ENCODE measurements at places on chromosomes 2 and 18.

GRCh38 chr18:3067722-3068121, 54.8 kb upstream of the LPIN2 start:
- peaks cover 3% of the 10 kb centered on the region for H3K4me1 ChIP-seq
- no peak overlapping the region for H3K4me3 ChIP-seq
- no peak overlapping the region for H3K27ac ChIP-seq

DNA sequence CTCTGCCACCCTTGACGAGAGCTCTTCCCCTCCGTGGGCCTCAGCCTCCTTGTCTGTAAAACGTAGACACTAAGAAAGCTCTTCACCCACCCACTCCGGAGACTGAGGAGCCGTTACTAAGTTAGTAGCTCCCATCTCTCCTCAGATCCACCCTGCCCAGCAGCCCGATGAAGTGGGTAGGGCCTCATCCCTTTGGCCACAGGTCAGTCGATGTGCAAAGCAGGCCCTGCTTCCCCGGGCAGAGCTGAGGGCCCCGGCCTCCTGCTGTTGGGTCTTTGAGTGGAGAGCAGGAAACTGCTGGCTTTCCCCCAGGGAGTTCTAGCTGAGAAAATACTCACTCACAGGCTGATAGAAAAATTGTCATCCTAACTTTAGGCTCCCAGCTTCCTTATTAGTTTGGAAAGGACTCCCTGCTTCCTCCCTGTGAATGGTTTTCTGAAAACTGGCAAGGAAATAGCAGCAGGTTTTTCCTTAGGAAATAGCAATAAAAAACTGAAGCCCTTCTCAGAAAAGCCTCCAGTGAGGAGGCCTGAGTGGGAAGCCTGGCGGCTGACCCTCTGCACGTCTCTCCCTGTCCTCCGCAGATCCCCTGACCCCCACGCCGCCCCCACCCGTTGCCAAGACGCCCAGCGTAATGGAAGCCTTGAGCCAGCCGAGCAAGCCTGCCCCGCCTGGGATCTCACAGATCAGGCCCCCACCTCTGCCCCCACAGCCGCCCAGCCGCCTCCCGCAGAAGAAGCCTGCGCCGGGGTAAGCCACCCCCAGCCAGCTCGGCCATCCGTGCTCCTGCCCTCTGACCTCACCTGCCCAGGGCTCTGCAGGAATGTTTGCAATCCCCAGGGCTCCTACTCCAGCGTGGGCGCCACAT, 30.2 kb downstream of the ITGB1BP1 start:
- no peaks in the 10 kb centered on the region for H3K27me3 ChIP-seq
- no peaks in the 10 kb centered on the region for H3K4me1 ChIP-seq
- H3K27ac ChIP-seq: no peak overlapping the region

- H3K27ac ChIP-seq: no peak overlapping the region
- no peaks in the 10 kb centered on the region for H3K36me3 ChIP-seq
- no peak for DNase-seq
- no peaks in the 10 kb centered on the region for H3K4me1 ChIP-seq
- no peaks in the 10 kb centered on the region for H3K27me3 ChIP-seq
Observed at GRCh38 chr2:134842930-134843490, 4.6 kb downstream of the ACMSD start.

- no peak for DNase-seq
- peak overlapping the region; percentile 69 for H3K27ac ChIP-seq
Observed at GRCh38 chr2:65366595-65367125, 65.7 kb downstream of the SPRED2 start.

DNA sequence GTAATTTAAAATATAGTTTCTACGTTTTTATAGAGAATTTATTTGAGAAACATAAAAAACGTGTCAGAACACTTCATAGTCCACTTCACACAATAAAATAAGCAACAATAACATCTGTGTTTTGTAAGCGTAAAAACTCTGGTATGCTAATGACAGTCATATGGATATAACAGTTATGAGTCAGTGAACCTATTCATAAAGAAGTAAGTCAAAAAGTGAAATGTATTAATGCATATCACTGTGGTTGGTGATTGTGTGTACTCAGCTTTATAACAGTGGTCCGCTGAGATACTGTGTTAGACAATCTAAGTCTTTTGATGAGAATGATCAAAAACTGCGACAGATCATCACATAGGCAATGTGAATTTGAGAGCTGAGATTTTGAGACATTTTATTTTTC, 153.2 kb downstream of the WDR7 start:
- no peaks in the 10 kb centered on the region for H3K36me3 ChIP-seq
- DNase-seq: no peak
- H3K27ac ChIP-seq: no peak overlapping the region
- no peaks in the 10 kb centered on the region for H3K4me1 ChIP-seq
- H3K4me3 ChIP-seq: no peak overlapping the region
- no peaks in the 10 kb centered on the region for H3K27me3 ChIP-seq

GRCh38 chr2:216787851-216788540, 71.9 kb downstream of the TNP1 start:
- DNase-seq: no peak
- no peak overlapping the region for H3K27ac ChIP-seq
- no peaks in the 10 kb centered on the region for H3K4me1 ChIP-seq
- H3K36me3 ChIP-seq: no peaks in the 10 kb centered on the region
- no peak overlapping the region for H3K4me3 ChIP-seq

GRCh38 chr2:10762651-10763460, 41.4 kb downstream of the ATP6V1C2 start:
- peak; percentile 68 for DNase-seq
- H3K36me3 ChIP-seq: no peaks in the 10 kb centered on the region
- no peak overlapping the region for H3K4me3 ChIP-seq

- peak overlapping the region; percentile 84 for H3K27ac ChIP-seq
- H3K4me3 ChIP-seq: no peak overlapping the region
- peak; percentile 59 for DNase-seq
- H3K27me3 ChIP-seq: no peaks in the 10 kb centered on the region
Observed at GRCh38 chr2:96245609-96246390, 20.0 kb downstream of the TMEM127 start.

- no peak for DNase-seq
- no peaks in the 10 kb centered on the region for H3K36me3 ChIP-seq
- H3K4me1 ChIP-seq: no peaks in the 10 kb centered on the region
- peaks cover 6% of the 10 kb centered on the region for H3K27me3 ChIP-seq
Observed at GRCh38 chr2:110865188-110865587, 132.8 kb downstream of the ACOXL start.

DNA sequence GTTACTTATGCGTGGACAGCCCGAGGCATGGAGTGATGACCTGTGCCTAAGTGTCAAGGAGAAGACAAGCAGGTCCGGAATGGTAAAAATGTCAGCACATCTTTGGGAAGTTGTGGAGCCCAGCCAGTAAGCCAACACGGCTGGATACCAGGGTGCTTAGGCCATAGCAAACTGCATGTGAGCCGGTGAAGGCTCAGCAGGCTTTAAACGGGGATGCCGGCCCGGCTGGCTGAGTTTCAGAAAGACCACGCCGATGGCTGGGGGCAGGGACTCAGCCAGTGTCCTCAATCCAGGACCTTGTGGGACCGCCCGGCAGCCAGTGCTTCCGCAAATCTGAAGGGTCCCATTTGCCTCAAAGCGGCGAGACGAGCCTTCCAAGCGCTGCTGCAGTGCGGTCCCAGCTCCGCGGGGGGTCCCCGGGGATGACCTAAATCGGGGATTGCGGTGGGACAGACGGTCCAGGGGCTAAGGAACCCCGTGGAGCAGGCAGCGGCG, 946 bp upstream of the AGAP1 start:
- no peaks in the 10 kb centered on the region for H3K36me3 ChIP-seq
- peaks cover 14% of the 10 kb centered on the region for H3K4me1 ChIP-seq
- peak overlapping the region; percentile 42 for H3K4me3 ChIP-seq
- peak overlapping the region; percentile 71 for H3K27ac ChIP-seq

DNA sequence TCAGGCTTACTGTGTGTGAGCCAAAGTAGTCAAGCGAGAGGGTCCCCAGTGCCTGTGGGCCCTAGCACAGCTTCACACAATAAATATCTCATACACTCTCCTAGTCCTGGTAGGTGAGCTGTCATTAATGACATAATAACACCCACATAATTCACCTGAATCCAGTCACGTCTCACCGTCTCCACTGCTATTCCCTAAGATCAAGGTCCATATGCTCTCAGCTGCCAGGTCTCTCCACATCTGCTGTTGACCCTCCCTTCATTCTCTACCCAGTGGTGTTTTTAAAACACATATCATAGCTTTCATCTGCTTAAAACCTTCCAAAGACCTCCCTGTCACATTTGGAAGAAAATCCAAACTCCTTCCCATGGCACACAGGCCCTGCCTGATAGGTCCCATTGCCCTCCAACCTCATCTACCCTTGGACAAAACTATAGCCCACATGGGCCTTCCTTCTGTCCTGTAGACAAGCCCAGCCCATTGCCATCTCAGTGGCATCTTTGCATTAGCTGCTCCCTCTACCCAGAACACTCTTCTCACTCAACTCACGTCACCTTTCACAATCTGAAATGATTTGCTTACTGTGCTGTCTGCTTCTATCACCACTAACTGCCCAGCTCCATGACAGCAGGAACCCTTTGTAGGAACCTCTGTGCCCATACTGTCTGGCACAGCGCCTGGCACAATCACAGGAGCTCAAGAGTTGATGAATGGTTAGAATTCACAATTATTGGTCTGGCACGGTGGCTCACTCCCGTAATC, 7.5 kb downstream of the KCNG3 start:
- H3K4me1 ChIP-seq: no peaks in the 10 kb centered on the region
- H3K27ac ChIP-seq: no peak overlapping the region
- no peak overlapping the region for H3K4me3 ChIP-seq
- no peak for DNase-seq
- peaks cover 26% of the 10 kb centered on the region for H3K27me3 ChIP-seq
- no peaks in the 10 kb centered on the region for H3K36me3 ChIP-seq

Data from left lung (tissue), 14 donors.